Activated CD8-positive, alpha-beta memory T cell treated with anti-CD3 and anti-CD28 coated beads, Interleukin-2, amount 10 ng/mL, durations not matched to agents 7 days and 5 days (primary cell): ENCODE measurements at places on chromosomes 2 and 18. TPM values are rescaled to one million over a fixed set of nuclear protein-coding genes. Genes with fewer than 3 reads are reported as not detected.

DNA sequence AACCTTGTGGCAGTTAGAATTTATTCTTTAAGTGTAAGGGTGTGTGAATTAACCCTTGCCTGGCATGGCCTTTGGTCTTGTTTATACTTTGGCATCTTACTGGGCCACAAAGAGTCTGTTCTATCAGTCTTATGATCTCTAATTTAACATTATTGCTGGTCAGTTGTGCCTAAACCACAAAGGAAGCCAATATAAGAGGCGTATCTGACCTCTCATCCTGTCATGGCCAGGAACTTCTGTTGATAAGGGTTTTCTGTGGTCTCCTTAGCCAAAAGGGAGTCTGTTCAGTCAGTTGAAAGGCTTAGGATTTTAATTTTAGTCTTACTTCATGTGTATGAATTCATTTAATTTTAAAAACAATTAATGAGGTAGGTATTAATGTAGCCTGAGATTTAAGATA is 127.2 kb downstream of the LRRTM4 start:
- H3K27ac ChIP-seq: no peak overlapping the region

- peak overlapping the region; percentile 95 for H3K27ac ChIP-seq
- no peaks in the 10 kb centered on the region for H3K27me3 ChIP-seq
- H3K36me3 ChIP-seq: peaks cover 3% of the 10 kb centered on the region
- peaks cover 53% of the 10 kb centered on the region for H3K4me1 ChIP-seq
- H3K4me3 ChIP-seq: peak overlapping the region; percentile 91
These were observed 455 bp upstream of the TLK1 start for GRCh38 chr2:171160956-171161740.

DNA sequence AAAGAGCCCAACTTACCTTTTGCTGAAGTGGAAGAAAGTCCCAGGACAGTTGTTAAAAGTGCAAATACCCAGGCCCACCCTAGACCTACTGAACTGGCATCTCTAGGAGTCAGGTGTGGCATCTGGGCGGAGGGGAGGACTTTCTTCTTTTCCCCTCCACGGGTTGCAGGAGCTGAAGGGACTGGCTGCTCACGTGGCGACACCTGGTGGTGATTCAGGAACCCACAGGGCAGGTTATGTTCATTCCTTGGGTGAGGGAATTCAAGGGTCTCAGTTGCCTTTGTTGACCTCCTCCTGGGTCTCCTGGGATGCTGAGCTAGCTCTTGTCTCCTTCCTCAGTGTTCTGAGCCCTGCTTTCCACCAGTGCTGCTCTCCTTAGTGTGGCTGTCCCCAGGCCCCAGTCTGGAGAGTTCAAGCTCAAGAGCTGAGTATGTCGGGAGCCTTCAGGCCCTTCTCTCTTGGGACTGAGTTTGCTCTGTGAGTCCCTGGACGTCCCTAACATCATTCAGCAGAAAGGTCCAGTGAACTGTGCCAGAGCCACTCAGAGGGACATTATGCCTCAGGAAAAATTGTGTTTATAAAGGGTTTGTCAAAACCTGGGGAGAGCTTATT is 56.9 kb downstream of the DYSF start:
- H3K4me3 ChIP-seq: no peak overlapping the region
- H3K27me3 ChIP-seq: peaks cover 2% of the 10 kb centered on the region
- DNase-seq: peak; percentile 76
- H3K36me3 ChIP-seq: no peaks in the 10 kb centered on the region
- H3K4me1 ChIP-seq: peaks cover 2% of the 10 kb centered on the region

The KCNS3 gene
- total RNA-seq: not detected

The PSMA8 gene
- total RNA-seq: 1.1 TPM

DNA sequence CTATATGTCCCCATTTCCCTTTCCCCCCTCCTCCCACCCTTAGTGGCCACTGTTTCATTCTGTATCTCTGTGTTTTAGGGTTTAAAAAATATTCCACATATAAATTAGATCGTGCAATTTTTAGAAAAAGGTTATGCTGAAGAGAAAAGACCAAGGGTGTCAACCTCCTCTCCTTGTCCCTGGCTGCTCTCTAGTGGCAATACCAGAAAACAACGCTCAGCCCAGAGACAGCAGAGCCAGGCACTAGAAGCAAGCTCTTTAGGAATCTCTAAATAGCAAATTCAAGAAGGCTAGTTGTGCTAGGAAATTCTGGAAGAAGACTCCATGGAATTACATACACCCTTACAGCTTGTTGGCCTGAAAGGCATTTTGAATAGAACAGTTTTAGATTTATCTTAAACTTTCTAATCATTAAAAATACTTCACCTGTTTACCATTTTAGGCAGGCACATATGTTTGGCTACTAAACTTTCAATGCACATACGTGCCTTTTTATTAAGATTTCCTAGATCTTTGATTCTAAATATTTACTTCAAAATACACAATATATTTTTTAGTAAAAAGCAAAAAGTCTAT is 35.1 kb upstream of the RASGRP3 start:
- H3K27me3 ChIP-seq: peaks cover 20% of the 10 kb centered on the region
- no peaks in the 10 kb centered on the region for H3K4me1 ChIP-seq
- H3K27ac ChIP-seq: no peak overlapping the region
- H3K36me3 ChIP-seq: no peaks in the 10 kb centered on the region
- no peak overlapping the region for H3K4me3 ChIP-seq

The SLC5A7 gene
- not detected for total RNA-seq

- no peak overlapping the region for H3K4me3 ChIP-seq
- H3K27ac ChIP-seq: no peak overlapping the region
- H3K36me3 ChIP-seq: no peaks in the 10 kb centered on the region
These were observed 246.6 kb upstream of the NCKAP5 start for GRCh38 chr2:133814890-133815289.

DNA sequence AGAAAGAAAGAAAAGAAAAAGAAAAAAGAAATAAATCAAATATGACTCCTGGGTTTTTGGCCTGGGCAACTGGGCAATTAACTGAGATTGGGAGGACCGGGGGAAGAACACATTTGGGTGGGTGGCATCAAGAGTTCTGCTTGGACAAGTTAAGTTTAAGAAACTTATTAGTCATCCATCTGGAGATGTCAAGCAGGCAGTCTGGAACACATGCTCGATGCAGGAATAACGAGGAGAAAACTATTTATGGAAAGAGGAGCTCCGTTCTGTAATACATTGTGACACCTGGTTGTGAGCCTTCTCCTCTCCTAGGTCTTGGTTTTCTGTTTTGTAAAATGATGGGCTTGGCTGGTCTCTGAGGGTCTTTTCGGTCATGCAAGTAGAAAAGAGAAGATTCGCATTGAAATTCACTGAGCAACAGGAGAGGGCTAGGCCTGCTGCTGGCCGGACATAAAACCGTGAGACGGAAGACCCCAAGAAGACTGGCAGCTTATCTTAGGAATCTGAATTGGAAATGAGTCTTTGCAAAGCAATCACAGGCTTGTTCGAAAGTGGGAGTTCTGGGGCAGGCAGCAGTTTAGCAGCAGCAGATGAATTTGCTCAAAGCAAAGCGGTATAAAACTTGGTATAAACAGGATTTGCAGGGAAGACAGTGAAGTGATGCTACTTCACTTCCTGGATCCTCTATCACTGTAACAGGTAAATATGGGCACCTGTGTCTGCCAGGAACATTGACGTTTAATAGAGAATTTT is 51.4 kb downstream of the E2F6 start:
- DNase-seq: no peak
- no peak overlapping the region for H3K27ac ChIP-seq
- peaks cover 2% of the 10 kb centered on the region for H3K4me1 ChIP-seq
- H3K4me3 ChIP-seq: no peak overlapping the region
- H3K36me3 ChIP-seq: no peaks in the 10 kb centered on the region

GRCh38 chr2:172642301-172643020 is 86.6 kb downstream of the PDK1 start:
- no peak overlapping the region for H3K27ac ChIP-seq
- no peak for DNase-seq
- no peaks in the 10 kb centered on the region for H3K36me3 ChIP-seq
- H3K4me3 ChIP-seq: no peak overlapping the region

The SGPP2 gene
- total RNA-seq: 4.0 TPM

DNA sequence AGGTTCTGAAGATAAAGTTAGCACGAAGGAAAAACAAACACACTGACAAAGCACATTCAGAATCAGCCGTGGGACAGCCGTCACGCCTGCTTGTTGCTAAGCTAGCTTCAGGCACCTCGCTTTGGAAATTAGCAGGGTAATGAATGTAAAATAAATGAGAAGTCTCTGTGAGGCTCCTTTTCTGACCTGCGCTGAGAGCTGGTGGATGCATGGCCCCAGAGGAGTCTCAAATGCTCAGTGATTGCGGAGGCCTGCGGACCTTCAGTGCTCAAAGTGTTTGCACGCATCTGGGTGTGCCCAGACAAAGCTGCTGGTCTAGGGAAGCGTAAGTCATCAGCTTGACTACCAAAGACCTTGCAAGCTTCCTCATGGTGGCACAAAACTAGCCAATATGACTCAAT is 50.6 kb downstream of the CD8B2 start:
- no peak for DNase-seq
- H3K36me3 ChIP-seq: no peaks in the 10 kb centered on the region
- peaks cover 8% of the 10 kb centered on the region for H3K4me1 ChIP-seq
- H3K4me3 ChIP-seq: no peak overlapping the region
- no peak overlapping the region for H3K27ac ChIP-seq

DNA sequence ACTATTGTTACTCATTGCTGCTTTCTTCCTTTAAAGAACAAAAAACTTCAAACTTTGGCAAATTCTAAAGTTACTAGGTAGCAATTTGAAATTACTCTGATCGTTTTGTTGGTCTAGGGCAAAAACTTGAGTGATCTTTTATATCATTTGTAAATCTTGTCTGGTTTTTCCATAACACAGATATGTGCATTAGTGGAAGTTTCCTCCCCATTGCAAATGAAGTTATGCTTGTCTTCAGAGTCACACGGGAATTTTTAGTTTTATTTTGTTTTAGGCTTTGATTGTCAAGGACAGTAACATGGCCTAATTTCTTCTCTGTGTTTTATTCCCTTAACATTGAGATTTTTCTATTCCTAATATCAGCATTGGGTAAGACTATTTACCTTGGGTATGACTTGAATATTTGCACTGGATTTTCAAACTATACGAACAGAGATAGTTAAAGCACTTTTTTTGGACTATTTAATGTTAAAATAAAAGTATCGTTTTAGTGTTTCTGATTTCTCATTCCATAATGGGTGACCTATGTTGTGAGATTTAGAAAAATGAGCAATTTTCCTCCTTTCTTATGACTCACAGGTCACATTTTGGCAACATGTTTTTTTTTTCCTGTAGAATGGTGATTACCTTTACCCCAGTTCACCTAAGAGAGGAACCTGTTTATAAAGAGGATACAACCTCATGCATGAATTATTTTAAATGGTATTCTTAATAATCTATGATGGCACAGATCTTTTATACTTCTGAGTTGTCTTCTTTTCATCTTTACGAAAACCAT is 65.0 kb downstream of the BABAM2 start:
- no peaks in the 10 kb centered on the region for H3K27me3 ChIP-seq
- peaks cover 91% of the 10 kb centered on the region for H3K4me1 ChIP-seq
- peaks cover 32% of the 10 kb centered on the region for H3K36me3 ChIP-seq
- H3K27ac ChIP-seq: peak overlapping the region; percentile 92
- no peak for DNase-seq
- peak overlapping the region; percentile 62 for H3K4me3 ChIP-seq

GRCh38 chr2:152925547-152926448 is 207.4 kb downstream of the ARL6IP6 start:
- DNase-seq: peak; percentile 60
- H3K36me3 ChIP-seq: no peaks in the 10 kb centered on the region
- H3K4me3 ChIP-seq: no peak overlapping the region

The RAPH1 gene
- 0.73 TPM for total RNA-seq

GRCh38 chr18:32209685-32210445 is 20.0 kb downstream of the MEP1B start:
- DNase-seq: no peak
- no peak overlapping the region for H3K4me3 ChIP-seq
- no peaks in the 10 kb centered on the region for H3K36me3 ChIP-seq
- no peak overlapping the region for H3K27ac ChIP-seq

DNA sequence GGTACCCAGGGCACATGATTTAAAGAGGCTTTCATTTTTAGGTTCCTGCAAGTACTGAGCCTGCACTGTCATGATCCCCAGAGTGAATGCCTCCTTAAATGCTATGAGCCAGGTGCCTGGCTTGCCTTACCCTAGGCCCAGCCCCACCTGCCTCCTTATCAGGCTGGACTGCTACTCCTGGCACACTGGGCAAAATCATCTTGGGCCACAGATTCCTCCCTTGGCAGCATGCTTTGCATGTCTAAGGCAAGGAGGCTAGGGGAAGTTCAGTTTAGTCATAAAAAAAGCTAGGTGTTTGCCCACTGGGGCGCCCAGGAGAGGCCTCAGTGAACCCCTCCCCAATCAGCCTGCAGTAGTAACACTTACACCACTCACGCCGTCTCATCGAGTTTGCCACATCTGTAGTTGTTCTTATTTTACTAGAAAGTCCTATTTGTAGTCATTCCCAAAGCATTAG is 45.1 kb downstream of the LBH start:
- no peaks in the 10 kb centered on the region for H3K36me3 ChIP-seq
- H3K4me1 ChIP-seq: peaks cover 18% of the 10 kb centered on the region
- DNase-seq: no peak
- no peak overlapping the region for H3K27ac ChIP-seq
- no peak overlapping the region for H3K4me3 ChIP-seq

DNA sequence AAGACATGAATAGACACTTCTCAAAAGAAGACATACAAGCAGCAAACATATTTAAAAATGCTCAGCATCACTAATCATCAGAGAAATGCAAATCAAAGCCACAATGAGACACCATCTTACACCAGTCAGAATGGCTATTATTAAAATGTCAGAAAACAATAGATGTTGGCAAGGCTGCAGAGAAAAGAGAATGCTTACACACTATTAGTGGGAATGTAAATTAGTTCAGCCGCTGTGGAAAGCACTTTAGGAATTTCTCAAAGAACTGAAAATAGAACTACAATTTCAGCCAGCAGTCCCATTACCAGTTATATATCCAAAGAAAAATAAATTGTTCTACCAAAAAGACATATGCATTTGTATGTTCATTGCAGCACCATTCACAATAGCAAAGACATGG is 61.7 kb downstream of the STRADB start:
- no peak overlapping the region for H3K4me3 ChIP-seq
- no peak for DNase-seq
- no peaks in the 10 kb centered on the region for H3K27me3 ChIP-seq
- H3K27ac ChIP-seq: no peak overlapping the region
- no peaks in the 10 kb centered on the region for H3K36me3 ChIP-seq

GRCh38 chr2:61141151-61141550 is 20.8 kb upstream of the C2orf74 start:
- H3K4me3 ChIP-seq: no peak overlapping the region
- no peaks in the 10 kb centered on the region for H3K27me3 ChIP-seq
- DNase-seq: no peak
- peaks cover 10% of the 10 kb centered on the region for H3K4me1 ChIP-seq

DNA sequence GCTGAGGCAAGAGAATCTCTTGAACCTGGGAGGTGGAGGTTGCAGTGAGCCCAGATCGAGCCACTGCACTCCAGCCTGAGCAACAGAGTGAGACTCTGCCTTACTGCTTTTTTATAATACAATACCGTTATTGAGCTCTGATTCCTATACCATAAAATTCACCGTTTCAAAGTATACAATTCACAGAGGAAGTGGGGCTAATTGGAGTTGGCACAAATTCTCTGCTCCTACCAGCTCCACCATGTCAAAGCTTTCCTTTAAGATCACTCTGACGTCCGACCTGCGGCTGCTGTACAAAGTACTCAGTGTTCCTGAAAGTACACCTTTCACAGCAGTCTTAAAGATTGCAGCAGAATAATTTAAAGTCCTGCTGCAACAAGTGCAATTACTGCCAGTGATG is 29.6 kb upstream of the CYBRD1 start:
- H3K4me1 ChIP-seq: peaks cover 4% of the 10 kb centered on the region
- no peak overlapping the region for H3K4me3 ChIP-seq
- no peak for DNase-seq
- H3K27me3 ChIP-seq: no peaks in the 10 kb centered on the region
- H3K27ac ChIP-seq: no peak overlapping the region

- H3K36me3 ChIP-seq: no peaks in the 10 kb centered on the region
- H3K4me3 ChIP-seq: no peak overlapping the region
- H3K27me3 ChIP-seq: peaks cover 25% of the 10 kb centered on the region
- no peak for DNase-seq
These were observed 321.0 kb upstream of the THSD7B start for GRCh38 chr2:136444323-136444722.
